Activated CD4-positive, alpha-beta T cell treated with anti-CD3 and anti-CD28 coated beads, Interleukin-2, amount 50 U/mL, for 48 hours (primary cell): ENCODE measurements at places on chromosomes 5 and 9.

- DNase-seq = peak; percentile 57
Measured at GRCh38 chr9:75185585-75186170, 97.4 kb downstream of the OSTF1 start.

DNA sequence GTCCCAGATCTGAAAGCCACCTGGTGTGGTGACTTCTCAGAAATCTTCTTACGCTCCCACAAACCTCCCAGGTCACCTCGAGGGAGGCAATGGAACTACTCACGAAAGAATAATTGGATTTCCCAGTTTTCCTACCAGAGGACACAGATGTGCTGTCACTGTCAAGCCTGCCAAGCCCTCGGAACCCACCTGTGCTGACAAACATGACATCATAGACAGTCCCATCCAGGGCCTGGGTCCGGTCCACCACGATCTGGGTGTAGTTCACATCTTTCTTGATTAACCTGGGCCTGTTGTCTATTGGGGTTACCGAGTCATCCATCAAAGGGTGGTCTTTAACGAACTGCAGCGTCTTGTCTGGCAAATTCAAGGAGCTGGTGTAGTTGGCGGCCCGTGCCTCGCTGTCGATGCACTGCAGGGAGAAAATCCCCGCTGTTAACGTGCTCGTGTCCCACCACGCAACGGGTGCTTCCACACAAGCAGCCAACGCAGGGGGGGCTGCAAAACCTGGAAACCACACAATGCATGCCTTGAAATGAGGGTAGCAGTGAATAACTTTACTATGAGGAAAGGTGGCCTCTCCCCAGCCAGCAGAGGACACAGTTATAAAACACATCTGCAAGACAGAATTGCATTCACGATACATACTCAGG is 69.0 kb downstream of the SECISBP2 start:
- no peak for DNase-seq

GRCh38 chr5:136132087-136132486 is 558 bp upstream of the SMAD5 start:
- DNase-seq = no peak

GRCh38 chr5:154157483-154158378 is 32.8 kb upstream of the GALNT10 start:
- DNase-seq = peak; percentile 6

GRCh38 chr5:152349683-152350526 is 55.2 kb downstream of the NMUR2 start:
- peak; percentile 36 for DNase-seq

DNA sequence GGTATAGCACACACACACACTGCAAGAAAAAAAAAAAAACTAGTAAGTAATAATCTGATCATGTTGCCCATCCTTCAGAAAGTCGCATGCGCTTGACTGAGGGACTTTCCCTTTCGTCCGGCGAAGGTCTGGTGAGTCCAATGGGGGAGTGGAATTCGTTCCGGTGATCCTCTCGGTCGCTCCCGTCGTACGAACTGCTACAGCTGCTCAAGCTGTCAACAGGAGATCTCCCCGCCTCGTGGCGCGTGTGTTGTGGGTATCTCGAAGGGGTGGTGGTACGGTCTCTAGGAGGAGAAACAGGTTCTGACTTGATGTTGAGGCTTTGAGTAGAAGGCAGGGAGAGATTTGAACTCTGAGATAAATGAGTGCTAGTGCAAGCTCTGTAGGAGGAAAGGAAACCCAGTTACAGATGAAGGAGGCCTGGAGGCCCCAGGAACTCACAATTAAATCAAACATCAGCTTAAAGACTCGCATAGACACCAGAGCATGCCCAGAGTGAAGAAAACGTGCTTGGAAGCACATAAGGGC is 160.4 kb downstream of the MEF2C start:
- no peak for DNase-seq

- DNase-seq = no peak
Measured at GRCh38 chr5:126849101-126849678, 72.3 kb downstream of the LMNB1 start.

GRCh38 chr9:37415011-37415719 is 7.3 kb upstream of the GRHPR start:
- DNase-seq = peak; percentile 87

GRCh38 chr9:134204041-134204440 is 39.7 kb upstream of the RNU6ATAC start:
- DNase-seq = no peak

DNA sequence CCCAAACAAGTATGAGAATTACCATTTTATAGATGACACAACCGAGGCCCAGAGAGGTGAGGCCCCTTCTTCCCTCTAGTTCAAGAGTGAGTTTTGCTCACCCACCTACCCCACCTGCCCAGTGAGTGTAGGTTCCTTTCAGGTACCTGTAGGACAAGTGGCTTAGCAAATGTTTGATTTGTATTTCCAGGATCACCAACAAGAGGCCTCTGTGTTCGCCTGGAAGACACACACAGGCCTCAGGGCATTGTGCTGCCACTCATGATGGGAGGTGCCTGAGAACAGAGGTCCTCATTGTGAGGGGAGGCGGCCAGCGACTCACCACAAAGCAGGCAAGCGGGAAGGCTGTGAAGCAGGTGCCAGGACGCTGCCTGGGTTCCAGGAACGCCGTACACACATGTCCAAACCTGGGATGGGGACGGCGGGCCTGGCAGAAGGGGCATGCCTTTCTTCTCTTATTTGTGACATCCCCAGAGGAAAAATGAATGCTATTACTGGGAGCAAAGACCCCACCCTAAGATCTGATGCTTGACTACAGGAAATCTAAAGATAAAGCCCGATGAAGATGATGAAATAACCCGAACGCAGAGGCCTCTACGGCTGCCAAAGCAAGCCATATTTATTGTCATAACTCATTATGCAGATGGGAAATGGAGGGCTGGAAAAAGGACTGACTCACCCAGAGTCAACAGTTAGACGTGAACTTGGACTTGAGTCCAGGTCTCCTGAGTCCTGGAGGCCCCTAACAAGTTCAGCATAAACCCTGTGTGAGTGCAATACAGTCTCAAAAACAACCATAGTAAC is 60.2 kb upstream of the SLC25A51 start:
- DNase-seq = no peak
